Smooth muscle cell of the umbilical artery (primary cell): ENCODE measurements at places on chromosomes 12 and 14. TPM values are rescaled to one million over a fixed set of nuclear protein-coding genes. Genes with fewer than 3 reads are reported as not detected.

Gene RBP5
- total RNA-seq = not detected in 2 replicates

Gene GSKIP
- total RNA-seq = 49.6 and 121 TPM in 2 replicates

Gene CHST11
- 11.3 and 16.0 TPM in 2 replicates for total RNA-seq

Gene NR4A1
- 0.89 and 1.5 TPM in 2 replicates for total RNA-seq

Gene LMNTD1
- total RNA-seq = 0.51 TPM in 1 of 2 replicates, not detected in the other

Gene SERPINA4
- total RNA-seq = not detected in 2 replicates

Gene TEP1
- 17.8 and 32.6 TPM in 2 replicates for total RNA-seq

Gene LPAR5
- total RNA-seq = not detected in 2 replicates

Gene SMIM41
- total RNA-seq = 0.23 TPM in 1 of 2 replicates, not detected in the other

Gene OR4E1
- not detected in 2 replicates for total RNA-seq

Gene CMA1
- not detected in 2 replicates for total RNA-seq

Gene ADAM21
- total RNA-seq = 0.30 and 0.37 TPM in 2 replicates
